ENCODE measurements at places on chromosomes 12 and 14.

DNA sequence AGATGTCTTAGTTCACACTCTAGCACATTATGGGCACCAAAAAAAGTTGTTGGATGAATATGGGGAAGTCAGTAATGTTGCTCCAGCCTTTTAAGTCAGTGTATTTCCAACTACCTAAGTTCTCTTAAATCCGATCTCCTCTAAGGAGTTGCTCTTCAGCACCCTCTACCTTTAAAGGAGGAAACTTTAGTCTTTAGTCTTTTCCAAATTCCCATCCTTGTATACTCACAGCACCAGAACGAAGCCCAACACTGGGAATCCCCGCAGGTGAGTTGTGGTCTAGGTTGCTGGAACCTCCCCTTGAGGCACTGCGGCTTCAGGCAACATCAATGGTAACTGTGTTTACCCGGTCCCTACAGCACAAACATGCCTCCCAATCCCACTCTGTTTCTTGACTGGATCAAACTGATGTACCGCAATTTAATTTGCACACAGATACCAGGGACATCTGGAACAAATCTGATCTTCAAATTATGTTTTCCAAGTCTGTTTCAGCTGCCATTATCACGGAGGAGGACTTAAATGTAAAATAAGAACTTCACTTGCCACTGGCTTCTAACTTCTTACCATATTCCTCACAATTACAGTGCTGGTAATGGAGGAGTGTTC lies 179.0 kb downstream of the FOXN3 start:
- DNase-seq: no peak

- no peak for DNase-seq
These were observed 396.2 kb downstream of the PAWR start for GRCh38 chr12:79294590-79294989.

DNA sequence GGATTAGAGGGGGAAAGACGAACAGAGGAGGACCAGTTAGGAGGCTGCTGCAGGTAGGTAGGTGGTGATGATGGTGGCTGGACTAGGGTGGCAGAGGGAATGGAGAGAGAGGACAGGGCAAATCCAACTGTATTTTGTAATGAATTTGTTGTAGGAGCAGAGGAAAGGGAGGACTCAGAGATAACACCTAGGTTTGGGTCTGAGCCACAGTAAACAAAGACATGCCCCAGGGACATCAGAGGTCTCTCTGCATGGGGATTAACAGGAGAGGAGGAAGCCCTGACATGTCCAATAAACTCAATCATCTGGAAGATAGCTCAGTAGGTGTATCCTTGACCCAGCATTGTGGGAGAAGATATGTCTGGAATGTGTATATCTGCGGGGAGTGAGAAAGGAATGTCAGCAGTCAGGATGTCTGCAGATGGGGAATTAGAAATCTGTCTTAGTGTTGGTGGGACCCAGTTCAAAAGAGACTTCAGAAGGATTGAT lies 4.7 kb upstream of the SLC48A1 start:
- no peak for DNase-seq

GRCh38 chr12:92438641-92439419 lies 264.0 kb upstream of the PLEKHG7 start:
- DNase-seq: no peak

DNA sequence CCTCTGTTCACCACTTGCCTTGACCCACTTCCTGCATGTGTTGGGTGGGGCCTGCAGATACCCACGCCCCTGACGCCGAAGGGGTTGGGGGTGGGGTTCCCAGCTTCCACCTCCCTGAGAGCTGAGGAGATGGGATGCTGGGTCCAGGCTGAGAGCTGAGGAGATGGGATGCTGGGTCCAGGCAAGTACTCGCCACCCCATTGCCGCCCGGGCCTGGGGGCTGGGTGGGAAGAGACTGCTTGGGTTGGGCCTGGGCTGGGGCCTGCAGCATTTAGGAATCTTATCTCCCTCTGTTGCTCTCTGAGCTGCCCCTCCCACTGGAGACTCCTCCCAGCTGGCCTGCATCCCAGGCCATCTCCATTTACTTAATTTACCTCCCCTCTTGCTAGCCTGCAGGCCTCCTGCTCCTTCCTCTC lies 17.4 kb downstream of the TEAD4 start:
- DNase-seq: no peak

All from H54 (cell line).